LNCaP clone FGC (cell line): ENCODE measurements at places on chromosomes 1 and 21.
A peak's percentile ranks its signal among the peaks of the same experiment; 100 is the strongest.

GRCh38 chr1:242211254-242212022, 212.5 kb upstream of the MAP1LC3C start:
- DNase-seq, result no peak

GRCh38 chr1:226104671-226105121, 42.2 kb downstream of the H3-3A start:
- no peak for DNase-seq

DNA sequence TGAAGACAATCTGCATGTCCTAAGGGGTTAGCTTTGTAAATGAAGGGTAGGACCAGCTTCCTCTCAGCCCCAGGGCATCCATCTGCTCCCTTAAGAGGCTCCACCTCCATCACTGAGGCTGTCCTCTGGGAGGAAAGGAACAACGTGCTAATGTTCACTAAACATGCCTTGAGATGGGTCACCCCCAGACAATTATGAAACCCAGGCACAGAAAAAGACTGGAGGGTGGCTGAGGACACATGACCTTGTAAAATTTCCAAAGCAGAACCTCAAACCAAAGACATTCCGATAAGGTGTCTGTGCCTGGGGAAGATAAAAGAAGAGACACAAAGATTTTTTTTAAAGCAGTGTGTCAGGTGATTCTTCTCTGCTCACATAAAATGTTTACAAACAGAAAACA, 37.6 kb upstream of the ZNF124 start:
- no peak for DNase-seq

DNA sequence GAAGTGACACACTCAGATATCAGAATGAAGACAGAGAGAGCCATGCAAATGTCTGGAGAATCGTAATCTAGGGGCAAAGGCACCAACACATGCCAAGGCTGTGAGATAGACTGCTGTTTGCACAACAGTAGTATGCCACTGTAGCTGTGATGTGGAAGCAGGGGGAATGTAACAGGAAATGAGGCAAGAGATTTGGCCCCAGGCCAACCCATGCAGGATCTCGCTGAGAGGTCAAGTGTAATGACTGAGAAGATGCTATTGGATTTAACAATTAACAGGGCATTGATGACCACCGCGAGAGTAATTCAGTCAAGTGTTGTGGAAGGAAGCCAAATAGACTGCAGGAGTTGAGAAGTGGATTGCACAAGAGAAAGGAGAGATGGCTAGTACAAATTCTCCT, 107.3 kb upstream of the ST6GALNAC5 start:
- no peak for DNase-seq

DNA sequence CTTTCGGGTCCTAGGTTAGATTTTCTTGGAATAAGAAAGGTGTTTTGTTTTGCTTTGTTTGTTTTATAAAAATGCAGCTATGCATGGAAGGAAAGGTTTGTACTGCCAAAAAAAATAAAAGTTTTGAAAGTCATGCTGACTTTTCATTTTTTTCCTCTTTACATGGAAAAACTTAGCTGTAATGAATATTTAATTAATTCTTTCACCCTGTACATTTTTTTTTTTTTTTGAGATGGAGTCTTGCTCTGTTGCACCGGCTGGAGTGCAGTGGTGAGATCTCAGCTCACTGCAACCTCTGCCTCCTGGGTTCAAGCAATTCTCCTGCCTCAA, 48.7 kb downstream of the NENF start:
- DNase-seq, result no peak

GRCh38 chr1:93437976-93438605, 9.8 kb upstream of the FNBP1L start:
- DNase-seq, result peak; percentile 69

DNA sequence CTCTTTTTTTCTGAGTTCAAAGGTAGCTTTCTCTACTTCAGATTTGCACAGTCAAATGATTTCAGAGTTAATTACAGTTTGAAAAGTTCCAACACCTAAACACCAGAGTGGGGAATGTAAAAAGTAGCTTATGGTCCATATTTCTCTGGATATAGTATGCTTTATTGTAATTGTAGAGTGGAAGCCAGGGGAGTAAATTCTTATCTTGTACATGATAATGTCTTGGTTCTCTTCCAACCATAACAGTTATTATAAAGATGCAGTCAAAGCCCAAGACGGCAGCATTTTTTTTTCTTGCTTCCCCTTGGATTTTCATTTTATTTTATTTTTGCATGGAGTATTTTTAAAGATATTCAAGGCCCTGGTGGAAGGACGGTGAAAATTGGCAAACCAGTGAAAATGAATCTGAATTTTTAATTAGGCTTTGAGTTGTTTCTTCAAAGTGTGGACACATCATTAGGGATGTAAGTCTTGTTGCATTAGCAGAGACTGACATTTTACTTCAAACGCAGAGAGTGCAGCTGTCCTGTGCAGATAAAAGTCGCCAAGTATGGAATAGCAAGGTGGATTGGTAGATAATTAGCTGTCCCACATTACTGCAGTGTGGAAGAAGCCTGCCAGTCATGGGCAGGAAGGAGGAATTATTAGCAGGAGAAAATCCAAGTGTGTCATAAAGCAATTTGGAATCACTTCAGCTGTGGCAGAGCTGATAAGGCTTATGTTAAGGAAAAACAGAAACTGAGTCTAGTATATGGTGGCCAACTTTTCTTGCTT, 11.3 kb downstream of the CACHD1 start:
- DNase-seq, result no peak

DNA sequence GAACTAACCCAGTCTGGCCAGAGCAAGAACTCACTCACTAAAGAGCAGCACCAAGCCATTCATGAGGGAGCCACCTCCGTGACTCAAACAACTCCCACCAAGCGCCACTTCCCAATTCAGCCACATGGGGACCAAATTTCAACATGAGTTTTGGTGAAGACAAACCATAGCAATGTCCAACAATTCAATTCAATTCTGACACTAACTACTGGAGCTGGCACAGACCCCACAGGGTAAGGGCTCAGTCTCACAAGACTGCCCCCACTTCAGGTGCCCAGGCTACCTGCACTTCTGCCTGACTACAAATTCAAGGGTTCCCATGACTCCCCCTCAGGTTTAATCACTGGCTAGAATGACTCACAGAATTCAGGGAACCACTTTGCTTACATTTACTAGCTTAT, 48.8 kb upstream of the RAP1A start:
- DNase-seq, result no peak

DNA sequence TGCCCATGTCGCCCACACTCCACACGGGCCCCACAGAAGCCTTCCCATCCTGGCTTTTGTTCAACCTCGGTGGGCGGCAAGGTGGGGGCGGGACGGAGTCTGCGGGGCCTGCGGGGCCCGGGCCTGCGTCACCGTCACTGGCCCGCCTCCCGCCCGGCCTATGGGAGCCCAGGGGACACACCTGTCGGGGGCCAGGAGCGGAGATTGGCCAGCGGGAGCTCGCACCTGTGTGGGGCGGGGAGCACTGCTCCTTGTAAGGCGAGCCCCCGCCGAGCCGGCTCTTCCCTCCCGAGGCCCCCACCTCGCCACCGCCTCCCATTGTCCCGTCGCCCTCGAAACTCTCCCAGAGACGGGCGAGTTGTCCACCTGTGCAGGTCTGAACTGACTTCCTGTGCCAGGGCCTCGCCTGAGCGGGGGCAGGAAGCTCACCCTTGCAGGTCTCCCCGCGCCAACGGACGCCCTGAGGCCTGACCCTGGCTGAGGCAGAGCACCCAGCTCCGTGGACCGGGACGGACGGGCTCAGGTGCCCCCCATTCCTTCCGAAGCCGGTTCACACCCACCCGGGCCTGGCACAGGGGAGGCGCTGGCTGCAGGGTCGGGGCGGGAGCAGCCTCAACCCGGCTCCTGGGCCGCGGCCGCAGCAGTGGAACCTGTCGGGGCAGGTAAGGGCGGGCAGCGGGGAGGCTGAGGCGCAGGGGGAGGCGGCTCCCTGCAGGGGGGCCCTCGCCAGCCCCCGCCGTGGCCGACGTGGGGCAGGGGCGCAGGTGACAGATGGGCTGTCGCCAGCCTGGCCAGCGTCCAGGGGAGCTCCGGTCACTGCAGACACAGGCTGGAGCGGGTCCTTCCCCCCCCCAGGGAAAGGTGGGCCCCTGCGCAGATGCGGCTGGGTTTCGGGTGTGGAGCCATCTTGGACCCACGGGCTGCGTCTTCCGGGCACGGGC, 10.8 kb upstream of the TTLL10 start:
- peak; percentile 69 for DNase-seq

DNA sequence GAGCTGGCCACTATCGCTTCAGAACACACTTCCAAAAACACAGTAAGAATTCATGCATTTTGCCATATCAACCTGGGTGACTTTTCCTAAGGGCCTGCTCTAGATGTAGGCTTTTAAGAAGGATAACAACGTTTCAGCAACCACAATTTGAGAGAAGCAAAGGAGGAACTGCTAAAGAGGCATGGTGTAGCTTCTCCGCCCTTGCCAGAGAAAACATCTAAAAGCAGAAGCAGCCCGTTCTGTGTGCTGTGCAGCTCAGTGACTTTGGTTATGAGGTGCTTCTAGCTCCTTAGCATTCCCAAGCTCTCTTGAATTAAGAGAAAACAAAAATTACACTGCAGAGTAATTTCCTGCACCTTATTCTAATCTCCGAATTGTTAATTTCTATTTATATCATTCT, 2.7 kb downstream of the PER3 start:
- DNase-seq, result no peak

DNA sequence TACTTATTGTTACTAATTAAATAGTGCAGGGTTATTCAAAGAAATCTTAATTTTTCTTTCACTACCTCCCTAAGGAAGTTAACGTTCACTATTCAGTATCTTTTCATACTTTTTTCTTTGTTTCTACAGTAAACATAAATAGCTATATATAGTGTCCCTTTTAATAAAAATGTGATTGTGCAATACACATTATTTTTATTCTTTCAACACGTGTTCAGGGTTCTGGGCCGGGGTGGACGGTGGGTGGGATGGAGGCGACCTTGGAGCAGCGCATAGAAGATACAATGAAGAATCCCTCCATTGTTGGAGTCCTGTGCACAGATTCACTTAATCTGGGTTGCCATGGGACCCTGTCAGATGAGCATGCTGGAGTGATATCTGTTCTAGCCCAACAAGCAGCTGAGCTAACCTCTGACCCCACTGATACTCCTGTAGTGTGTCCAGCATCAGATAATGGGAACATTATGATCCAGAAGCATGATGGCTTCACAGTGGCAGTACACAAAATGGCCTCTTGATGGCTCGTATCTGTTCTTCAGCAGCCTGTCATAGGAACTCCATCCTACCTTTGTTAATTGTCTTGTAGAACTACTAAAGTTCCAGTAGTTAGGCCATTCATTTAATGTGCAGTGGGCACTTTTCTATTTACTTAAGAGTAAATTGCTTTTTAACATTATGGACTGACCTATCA, 155.9 kb upstream of the L1TD1 start:
- DNase-seq, result no peak

DNA sequence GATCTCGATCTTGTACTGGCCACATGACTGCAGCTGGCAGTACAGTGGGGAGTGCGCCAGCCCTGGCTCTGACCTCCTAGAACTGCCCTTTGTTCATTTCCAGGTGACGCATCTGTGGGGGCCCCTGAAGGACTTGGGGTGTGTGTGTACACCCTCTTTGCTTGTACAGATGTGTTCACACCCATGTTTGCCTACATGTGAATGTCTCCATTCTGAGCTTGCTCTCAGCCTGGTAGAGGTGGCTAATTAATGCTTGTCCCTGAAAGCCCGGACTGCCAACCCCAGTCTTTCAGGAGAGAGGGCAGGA, 19.8 kb downstream of the TNFRSF1B start:
- DNase-seq, result no peak

DNA sequence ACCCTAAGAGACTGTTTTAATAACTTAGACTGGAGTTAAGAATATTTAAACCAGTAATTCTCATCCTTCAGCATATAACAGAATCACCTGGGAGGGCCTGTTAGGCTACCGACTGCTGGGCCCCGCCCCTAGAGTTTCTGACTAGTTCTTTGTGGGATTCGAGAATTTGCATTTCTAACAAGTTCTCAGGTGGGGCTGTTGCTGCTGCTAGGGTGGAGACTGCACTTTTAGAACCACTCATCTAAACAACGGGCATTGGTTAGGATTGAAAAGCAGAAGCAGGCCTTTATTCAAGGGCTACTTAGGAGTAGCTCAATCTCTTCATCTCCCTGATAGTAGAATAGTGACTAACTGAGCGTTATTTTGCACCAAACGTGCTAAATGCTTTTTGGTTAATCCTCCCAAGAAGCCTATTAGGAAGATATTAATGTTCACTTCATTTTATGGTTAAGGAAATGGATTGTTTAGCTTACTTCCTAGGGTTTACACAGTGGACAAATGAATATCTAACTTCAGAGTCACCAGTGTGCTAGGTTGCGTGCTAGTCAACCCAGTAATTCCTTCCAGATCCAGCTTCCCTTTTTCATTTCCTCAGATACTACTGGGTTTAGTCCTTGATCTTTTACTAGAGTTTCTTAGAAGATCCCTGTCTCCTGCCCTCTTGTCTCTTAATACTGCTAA, 31.1 kb upstream of the UAP1 start:
- no peak for DNase-seq

GRCh38 chr1:28548318-28548717, 4.6 kb upstream of the TRNAU1AP start:
- no peak for DNase-seq

DNA sequence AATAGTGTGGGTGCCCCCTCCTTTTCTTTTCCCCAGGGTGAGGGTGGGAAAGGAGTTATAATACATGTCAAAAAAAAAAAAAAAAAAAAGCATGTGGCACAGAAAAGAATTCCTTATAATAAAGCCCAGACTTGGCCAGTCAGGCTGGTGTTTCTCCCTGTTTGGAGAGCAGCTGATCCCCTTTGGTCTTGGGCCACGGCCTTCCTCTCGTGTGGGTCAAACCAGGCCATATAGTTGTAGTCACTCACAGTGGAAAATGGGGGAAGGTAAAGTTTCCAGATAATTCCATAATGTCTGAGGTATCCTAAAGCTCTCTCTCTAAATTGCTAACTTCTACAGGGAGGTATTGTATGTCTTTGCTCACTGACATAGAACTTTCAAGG, 22.0 kb downstream of the CLIC6 start:
- no peak for DNase-seq

- no peak for DNase-seq
Measured at GRCh38 chr21:44332383-44332782, 6.8 kb downstream of the CFAP410 start.

- DNase-seq, result no peak
Measured at GRCh38 chr1:39317111-39317510, 112.6 kb downstream of the MACF1 start.

DNA sequence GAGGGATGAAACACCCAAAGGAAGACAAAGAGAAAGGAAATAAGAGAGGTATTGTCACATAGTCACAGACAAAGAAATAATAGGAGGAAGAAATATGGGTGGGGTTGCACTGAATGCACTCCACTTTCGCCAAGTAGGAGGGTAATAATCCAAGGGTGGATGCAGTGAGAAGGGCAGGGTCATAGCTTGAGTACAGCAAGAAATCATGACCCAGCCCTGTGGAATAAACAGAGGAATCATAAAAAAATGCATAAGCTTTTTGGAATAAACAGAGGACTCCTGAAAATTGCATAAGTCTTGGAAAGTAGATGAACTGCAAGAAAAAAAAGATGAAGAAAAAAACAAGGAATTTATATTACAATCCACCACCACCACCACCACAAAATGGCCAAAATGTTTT, 53.1 kb upstream of the CD55 start:
- no peak for DNase-seq

GRCh38 chr1:51518033-51518585, 957 bp downstream of the EPS15 start:
- DNase-seq, result peak; percentile 89

GRCh38 chr21:31293986-31294385, 50.1 kb downstream of the TIAM1 start:
- no peak for DNase-seq
